ENCODE measurements at places on chromosomes 4 and X.

DNA sequence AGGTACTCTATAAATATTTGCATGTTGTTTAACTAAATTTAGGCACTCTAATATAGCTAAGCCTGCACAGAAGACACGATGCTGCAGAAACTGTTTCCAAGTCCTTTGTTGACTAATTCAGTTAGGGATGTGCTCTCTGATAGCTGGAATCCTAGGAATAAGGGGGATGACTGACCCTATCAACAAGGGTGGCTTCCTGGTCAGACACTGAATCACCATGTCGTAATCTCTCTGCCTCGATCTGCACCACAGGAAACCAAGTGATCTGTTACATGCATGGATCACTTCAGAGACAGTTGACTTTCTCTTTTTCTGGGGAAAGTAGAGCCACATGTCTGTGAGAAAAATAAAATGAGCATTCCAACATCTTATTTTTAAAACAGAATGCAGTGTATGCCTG, 169.1 kb downstream of the GUCY2F start:
- no peak for DNase-seq

- no peak for DNase-seq
These were observed 577.0 kb downstream of the FAT4 start for GRCh38 chr4:125891597-125892258.

DNA sequence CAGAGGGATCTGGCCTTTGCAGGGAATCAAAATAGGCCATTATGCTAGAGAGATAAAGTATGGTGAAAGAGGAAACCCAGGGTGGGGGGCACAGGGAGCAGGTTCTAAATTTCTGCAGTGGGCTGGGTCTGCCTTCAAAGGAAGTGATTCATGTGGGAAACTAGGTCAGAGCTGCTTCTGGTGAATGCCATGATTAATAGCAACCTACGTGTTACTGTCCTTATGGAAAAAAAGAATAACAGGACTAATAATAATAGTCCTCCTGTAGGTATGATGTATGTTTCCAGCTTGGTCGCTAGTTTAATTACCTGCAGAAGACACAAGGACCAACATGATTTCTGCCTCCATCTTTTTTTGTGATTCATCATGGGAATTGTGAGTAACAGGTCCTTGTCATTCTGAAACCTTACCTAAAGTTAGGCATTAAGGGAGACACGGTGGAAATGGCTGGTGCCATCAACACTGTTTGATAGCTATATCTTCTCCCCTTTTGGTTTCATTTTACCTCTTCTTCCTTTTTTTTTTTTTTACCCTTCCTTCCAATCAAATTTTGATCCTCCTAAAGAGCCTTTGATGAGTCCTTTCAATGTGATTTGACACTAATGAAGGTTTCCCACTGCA, 180.4 kb downstream of the CPEB2 start:
- DNase-seq: no peak

DNA sequence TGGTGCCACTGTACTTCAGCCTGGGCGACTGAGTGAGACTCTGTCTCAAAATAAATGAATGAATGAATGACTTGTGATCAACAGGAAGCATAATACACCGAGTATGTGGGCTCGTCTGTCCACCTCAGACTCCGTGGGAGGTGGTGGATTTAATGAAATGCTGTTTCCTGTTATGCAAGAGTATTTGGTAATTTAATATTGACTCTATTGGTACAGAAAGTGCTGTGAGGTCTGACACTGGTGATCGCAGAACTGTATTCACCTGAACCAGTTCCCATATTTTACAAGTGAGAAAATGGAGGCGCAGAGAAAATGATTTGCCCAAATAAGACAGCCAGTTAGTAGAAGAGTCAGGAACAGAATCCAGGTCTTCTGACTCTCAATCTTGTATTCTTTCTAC, 423.3 kb downstream of the RAPGEF2 start:
- no peak for DNase-seq

- DNase-seq: no peak
These were observed 100.2 kb upstream of the C1QTNF7 start for GRCh38 chr4:15327311-15328298.

DNA sequence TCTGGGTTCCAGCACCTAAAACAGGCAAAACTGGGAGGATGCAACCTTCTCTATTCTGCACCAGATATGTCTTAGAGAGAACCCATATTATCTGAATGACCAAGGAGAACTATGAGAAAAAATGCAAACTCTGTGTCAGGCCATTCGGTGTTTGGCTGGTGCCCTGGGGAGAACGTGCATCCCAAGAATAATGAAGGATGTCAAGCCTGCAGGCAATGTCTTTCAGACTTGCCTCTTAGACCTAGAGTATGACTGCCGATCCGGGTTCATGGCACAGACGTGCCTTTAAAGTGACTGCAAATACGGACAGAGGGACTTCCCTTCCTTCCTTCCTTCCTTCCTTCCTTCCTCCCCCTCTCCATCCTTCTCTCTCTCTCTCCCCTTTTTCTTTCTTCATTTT, 6.9 kb downstream of the XAGE1B start:
- no peak for DNase-seq

GRCh38 chrX:28391528-28391927, 195.7 kb upstream of the IL1RAPL1 start:
- no peak for DNase-seq

- no peak for DNase-seq
These were observed 107.0 kb downstream of the DDIT4L start for GRCh38 chr4:100083289-100083688.

DNA sequence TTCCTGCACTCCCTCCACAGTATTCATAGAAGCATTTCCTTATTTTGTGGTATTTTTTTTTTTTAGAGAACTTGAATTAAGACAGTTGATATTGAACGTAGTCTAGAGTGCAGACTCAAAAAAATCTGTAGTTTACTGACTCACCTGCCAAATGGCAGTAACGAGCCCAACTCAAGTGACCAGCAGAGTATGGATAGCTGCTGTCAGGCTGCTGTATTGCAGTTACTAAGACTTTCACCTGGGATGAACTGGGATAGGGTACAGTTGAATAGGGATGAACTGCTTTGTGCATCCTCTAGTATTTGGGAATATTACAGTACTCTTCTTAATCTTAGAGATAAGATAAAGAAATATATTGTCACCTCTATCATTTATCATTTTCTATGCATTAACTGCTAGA, 7.0 kb upstream of the SLC7A11 start:
- no peak for DNase-seq

GRCh38 chrX:151416579-151416978, 19.6 kb downstream of the VMA21 start:
- no peak for DNase-seq

GRCh38 chr4:151276787-151277562, at the start of gene PRSS48:
TSS of gene PRSS48 (plus strand) at chr4:151277161. CDS start at chr4:151277173, 12 bp downstream.
- DNase-seq: no peak

GRCh38 chr4:82667761-82668480, 106.1 kb upstream of the TMEM150C start:
- no peak for DNase-seq

GRCh38 chrX:20664774-20665173, 398.1 kb upstream of the RPS6KA3 start:
- no peak for DNase-seq

DNA sequence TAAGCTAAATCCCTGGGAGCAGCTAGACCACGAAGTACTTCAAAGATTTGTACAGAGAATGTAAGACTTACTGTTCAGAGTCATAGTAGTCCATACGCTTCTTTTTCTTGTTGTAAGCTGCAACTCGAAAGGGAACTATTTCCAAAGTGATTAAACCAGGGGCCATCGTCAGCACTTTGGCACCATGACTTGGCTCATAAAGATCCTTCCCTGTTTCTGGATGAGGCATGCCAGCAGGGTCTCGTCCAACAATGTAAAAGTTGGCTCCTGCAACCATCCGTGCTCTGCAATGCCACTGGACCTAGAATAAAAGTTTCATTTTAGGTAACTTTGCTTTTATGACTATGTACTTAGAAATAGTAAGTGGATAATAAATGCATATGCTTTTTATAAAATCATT, 88.5 kb downstream of the PAPSS1 start:
- DNase-seq: no peak

DNA sequence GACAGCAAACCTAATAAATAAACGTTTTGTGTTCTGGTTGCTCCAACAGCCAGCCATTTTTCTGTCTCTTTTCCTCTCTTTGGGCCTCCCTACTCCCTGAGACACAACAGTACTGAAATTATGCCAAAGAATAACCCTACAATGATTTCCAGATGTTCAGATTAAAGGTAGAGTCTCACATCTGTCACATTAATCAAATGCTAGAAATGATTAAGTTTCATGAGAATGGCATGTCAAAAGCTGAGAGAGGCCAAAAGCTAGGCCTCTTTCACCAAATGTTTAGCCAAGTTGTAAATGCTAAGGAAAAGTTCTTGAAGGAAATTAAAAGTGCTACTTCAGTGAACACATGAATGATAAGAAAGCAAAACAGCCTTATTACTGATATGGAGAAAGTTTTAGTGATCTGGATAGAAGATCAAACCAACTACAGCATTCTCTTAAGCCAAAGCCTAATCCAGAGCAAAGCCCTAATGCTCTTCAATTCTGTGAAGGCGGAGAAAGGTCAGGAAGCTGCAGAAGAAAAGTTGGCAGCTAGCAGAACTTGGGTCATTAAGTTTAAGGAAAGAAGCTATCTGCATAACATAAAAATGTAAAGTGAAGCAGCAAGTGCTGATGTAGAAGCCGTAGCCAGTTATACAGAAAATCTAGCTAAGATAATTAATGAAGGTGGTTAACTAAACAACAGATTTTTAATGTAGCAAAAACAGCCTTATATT, 182.1 kb upstream of the NUDT6 start:
- no peak for DNase-seq

DNA sequence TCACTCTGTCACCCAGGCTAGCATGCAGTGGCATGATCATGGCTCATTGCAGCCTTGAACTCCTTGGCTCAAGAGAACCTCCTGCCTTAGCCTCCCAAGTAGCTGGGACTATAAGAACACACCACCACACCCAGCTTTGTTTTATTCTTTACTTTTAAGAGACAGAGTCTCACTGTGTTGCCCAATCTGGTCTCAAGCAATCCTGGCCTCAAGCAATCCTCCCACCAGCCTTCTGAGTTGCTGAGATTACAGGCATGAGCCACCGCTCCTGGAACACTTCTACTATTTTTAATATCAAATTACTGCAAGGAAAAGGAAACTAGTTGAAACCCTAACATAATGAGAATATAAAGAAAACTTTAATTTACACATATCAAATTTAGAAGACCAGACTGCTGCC, 85.4 kb downstream of the FAM13A start:
- DNase-seq: no peak

DNA sequence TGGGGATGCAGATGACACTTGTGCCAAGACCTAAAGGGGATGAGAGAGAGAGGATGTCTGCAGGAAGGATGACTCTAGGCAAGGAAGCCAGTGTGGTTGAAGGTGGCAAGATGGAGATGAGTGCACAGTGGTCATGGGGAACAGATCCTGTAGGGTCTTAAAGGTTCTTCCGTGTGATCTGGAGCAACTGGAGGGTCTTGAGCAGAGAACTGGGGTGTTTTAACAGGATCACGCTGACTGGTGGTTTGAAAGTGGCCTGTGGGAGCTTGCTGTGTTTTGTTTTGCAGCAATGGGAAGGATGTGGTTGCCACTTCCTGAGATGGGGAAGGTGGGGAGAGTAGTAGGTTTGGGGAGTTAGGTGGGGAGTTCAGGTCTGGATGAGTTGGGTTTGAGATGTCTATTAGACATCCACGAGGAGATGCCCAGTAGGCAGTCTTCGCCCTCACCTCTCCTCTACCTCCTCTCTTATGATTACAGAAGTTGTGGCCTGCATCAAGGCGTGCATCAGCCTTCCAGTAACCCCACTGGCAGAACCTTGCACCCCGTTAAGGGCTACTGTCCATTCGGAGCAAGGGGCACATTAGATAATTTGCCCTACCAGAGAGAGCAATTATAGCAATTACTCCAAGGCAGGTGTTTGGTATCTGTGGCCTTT, 1.4 kb upstream of the STBD1 start:
- peak; percentile 62 for DNase-seq

DNA sequence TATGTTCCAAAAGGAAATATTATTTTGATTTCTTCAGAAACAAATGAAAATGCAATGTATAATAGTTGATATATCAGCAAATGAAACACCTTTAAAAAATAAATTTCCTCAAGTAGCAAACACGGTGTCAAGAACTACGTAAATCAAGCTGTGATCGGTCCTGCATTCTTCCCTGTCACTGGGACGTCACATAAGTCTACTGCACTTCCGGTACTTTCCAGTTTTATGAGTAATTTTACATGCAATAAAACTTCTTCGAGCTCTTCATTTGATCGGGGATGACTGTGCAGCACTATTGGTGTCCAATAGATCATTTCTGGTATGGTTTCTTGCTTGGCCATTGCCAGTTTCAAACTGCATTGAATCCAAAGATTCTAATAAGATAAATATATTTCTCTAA, 114.0 kb upstream of the VEGFC start:
- no peak for DNase-seq

- DNase-seq: no peak
These were observed 18.7 kb downstream of the FAM184B start for GRCh38 chr4:17762726-17763125.

GRCh38 chrX:153029162-153029561, 27.1 kb upstream of the PNMA3 start:
- no peak for DNase-seq

GRCh38 chr4:47498899-47499298, 13.8 kb downstream of the ATP10D start:
- no peak for DNase-seq

DNA sequence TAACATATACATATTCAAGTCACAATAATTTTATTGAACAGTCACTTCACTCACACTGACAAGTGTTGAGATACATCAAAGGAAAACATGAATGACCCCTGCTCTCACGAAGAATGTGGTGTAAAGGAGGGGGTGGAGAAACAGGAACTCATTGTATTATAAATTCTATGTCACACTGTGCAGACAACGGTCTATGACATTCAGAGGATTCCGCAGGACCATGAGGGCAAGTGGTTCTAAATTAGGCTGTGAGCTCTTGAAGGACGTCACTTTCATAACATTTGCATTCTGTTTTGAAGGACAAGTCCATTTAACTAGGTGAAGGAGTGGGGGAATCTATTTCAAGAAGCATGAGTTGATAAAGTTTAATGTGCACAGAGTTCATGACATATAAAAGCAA, 415.2 kb upstream of the HS3ST1 start:
- DNase-seq: no peak

DNA sequence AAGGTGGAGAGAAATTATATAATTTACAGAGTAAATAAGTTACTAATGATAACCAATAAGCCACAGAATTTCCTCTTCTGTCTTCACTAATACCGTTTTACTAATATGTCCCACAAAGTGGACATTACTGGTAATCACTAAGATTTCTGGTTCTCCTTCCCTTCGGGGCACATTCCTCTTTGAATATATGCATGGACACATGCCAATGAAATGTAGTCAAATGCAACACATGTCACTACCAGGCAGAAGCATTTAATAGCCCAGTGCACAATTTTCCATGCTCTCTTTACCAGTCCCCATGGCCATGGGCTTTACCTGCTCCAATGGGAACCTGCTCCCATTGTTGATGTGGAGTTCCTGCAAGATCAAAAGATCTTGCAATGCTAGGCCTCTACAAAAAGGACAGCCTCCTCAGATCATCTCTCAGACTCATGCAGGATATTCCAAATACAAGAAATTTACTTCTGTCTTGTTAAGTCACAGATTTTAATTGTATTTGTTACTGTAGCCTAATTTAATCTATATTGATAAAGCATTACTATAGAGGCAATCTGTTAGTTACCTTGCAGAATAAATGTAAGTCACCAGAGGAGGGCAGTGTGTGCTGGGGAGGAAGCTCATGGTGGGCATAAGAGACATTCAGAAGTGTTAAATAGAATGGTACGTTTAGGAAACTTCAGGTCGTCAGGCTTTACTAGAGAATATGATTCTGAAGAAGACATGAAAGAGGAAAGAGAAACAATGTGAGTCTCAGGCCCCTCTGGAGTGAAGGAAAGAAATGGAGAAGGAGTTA, 37.1 kb upstream of the INPP4B start:
- no peak for DNase-seq
